Esophagus squamous epithelium (tissue), 5 donors: ENCODE measurements at places on chromosomes 2 and 18.

DNA sequence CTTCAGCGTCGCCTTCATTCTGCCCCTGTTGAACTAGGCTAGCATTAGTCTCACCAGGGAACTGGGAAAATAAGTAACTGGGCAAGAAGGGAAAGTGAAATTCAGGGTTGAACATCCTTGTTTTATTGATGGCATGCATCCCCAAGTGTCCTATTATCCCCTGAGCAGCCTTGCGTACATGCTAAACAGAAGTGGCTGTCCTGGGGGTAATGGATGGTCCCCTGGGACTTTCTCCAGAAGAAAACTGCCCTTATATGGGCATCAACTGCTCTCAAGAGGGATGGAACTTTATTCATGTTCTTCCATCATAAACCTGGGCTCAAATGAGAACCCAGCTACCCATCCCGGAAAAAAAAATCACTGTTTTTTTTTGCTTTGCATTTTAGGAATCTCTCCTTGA is 11.8 kb upstream of the SMIM21 start:
- DNase-seq, result no peak

DNA sequence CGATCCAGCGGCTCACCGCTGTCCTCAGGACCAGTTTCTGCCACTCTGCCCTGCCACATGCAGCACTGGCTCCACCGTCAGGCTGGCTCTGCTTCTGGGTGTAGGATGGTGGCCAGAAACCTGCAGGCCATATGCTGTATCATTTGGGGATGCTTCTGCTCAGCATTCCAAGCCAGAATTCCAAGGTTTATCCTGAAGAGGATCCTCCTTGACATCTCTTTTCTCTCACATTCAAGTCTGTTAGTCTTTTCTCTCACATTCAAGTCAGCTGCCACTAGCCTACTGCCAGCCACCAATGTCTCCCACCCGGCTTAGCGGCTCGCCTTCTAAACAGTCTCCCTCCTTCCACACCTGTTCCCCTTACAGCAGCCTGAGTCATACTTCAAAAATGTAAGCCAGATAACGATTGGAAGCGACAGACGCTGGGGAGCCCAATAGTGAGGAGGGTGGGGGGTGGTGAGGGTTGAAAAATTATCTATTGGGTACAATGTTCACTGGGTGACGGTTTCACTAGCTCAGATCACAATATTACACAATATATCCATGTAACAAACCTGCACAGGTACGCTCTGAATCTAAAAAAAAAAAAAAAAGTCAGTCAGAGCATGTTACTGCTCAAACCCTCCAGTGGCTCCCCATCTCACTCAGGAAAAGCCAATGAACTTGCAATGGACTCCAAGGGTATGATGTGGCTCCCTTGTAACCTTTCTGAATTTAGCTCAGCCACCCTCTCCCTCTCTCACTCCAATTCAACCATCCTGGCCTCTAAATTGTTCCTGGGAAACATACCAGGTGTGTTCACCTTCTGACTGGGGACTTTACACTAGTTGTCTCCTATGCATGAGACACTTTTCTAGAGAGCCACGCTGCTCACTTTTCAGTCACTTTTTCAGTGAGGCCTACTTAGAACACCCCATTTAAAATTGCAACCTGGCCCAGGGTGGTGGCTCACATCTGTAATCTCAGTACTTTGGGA is 38.8 kb upstream of the SP3 start:
- DNase-seq, result no peak

DNA sequence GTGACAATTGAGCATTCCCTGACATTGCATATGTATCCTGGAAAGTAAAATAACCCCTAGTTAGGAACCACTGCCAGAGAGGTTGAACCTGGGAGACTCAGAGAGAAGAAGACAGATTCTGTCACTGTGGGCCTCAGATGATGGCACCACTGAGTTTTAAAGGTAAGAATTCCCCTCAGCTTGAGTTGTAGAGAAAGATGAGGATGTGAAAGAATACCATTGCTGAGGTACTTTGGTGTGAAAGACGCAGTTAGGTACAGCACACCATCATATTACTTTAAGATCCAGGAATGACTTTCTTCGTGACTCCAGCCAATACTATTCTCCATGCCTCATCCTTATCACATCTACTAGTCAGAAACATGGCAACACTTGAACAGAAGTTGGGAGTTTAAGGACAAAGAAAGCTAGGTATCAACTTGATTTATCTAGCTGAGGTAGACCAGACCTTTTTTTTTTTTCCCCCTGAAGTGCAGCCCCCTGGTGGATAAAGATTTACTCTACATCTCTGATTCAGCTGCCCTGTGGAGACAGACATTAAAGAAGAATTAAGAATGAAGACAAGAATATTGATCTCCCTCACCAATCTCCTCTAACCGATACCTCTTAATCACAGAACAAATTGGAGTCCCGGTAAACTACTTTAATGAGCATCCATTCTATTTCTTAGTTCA is 630.5 kb upstream of the FANCL start:
- DNase-seq, result no peak

- DNase-seq, result no peak
Observed at GRCh38 chr18:61754039-61754583, 138.7 kb downstream of the RNF152 start.

DNA sequence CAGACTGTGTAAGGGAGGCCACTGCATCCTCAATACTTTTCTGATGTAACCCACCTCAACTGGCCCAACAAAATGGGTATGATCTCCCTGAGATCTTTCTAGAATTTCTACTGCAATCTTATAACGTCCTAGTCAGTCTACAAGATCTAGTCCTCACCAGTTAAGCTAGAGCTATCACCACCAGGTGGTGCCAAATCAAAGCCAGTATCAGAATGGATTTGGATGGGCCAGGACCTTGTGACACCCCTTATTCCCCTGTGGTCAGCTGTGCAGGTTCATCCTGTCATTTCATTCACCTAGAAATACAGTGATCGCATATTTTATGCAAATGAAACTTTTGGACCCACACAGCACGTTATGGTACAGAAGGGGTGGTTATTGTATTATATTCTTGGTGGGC is 90.3 kb downstream of the OLA1 start:
- DNase-seq, result no peak

- no peak for DNase-seq
Observed at GRCh38 chr2:146040051-146040450, 1520.1 kb upstream of the ZEB2 start.

GRCh38 chr2:108971661-108972566 is 17.1 kb downstream of the EDAR start:
- DNase-seq, result no peak

- no peak for DNase-seq
Observed at GRCh38 chr18:79071037-79071436, 1.8 kb downstream of the ATP9B start.

DNA sequence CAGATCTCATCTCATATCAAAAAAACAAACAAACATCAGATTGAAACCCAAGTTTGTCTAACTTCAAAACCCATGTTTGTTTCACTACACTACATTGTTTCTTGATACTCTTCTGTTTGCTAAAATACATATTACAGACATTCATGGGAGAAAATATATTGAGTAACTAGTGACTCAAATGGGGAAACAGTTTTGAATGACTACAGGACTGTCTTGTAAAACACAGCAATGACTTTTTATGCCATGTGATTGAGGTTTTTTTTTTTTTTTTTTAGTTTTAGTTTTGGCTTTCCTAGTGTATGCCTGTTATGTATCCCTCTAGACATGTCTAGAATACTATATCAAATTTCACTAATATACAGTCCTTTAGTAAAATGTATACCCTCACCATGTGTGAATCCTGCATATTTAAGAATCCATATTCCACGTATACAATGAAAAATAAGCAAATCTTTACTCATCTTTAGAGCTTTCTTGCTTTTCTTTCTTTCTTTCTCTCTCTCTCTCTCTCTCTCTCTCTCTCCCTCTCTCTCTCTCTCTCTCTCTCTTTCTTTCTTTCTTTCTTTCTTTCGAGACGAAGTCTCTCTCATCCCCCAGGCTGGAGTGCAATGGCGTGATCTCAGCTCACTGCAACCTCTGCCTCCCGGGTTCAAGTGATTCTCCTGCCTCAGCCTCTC is 46.6 kb upstream of the SERTAD2 start:
- DNase-seq, result no peak

- no peak for DNase-seq
Observed at GRCh38 chr2:10412380-10412779, 35.7 kb downstream of the ODC1 start.

- DNase-seq, result no peak
Observed at GRCh38 chr2:128624956-128625355, 306.3 kb upstream of the HS6ST1 start.

DNA sequence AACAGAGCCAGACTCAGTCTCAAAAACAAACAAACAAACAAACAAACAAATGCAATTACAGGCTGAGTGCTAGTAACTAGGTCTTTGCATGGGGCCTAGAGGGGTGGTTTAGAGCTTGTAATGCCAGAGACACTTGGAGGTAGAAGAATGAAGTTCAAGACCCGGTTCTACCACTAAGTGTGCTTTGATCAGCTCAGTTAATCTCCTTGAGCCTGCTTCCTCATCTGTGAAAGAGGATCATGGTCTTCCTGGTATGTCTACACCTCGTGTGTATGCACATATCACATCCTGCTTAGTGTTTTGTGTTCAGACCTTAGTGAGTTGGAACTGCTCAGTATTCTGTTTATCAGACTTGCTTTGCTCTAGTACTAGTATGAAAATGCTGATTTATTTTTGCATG is 4.8 kb upstream of the ATP6V1C2 start:
- DNase-seq, result no peak

DNA sequence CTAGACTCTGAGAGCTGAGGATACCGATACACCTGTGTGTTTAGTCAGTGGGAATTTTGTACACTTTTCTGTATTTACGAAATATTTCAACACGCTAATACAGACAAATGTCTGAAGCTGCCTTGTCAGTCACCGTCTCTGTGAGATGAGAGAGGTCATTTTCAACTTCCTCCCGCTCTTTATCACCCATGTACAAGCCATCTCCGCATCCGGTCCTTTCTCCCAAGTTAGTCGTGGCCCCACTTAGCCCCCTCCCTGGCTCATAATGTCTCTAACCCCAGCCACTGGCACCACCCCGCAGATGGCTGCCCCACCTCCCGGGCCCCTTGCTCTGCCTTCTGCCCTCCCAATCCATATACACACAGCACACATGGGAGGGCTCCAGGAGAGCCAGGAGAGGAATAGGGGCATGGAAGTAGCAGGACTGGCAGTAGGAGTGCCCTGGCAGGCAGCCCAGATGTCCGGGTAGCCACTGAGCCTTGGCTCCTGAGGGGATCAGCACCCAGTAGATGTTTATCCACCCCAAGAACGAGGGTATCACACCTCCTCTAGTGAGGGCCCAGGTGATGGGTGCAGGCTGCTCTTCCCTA is 2.0 kb upstream of the RUFY4 start:
- no peak for DNase-seq

GRCh38 chr18:8229040-8229439 is 380.2 kb upstream of the RAB12 start:
- DNase-seq, result no peak

GRCh38 chr2:96143848-96144480 is 1.3 kb downstream of the DUSP2 start:
- no peak for DNase-seq

DNA sequence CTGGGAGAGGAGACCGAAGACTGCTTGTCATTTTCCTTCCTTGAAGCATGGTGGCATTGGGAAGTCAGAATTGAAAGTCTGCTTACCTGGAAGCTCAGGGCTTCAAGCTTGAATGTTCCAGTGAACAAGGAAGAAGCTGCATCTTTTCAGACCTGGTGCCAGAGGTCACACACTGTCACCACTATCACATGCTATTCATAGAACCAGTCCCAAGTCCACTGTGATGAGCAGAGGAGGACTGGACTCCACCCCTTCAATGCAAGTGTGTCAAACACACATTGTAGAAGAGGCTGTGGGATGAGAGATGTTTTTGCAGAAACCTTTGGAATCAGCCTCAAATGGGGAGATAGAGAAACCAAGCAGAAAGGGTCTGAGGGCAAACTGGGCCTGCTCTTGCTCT is 81.4 kb downstream of the LYPD1 start:
- DNase-seq, result no peak
